ENCODE measurements at places on chromosomes 5 and 9.

DNA sequence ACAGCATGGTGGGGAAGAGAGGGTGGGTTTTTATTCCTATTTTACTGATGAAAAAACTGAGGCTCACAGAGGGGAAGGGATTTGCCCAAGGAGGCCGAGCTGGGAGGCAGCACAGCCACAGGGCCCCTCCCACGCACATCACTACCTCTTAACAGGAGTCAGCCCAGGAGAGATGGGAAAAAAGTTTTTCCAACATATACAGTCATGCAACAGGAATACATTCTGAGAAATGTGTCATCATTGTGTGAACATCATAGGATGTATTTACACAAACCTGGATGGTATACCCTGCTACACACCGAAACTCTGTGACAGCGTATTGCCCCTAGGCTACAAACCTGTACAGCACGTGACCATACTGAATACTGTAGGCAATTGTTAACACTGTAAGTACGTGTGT lies 11.6 kb downstream of the TRAF1 start:
- DNase-seq, result no peak

- DNase-seq, result no peak
Measured at GRCh38 chr5:80714570-80715298, 60.0 kb upstream of the DHFR start.

DNA sequence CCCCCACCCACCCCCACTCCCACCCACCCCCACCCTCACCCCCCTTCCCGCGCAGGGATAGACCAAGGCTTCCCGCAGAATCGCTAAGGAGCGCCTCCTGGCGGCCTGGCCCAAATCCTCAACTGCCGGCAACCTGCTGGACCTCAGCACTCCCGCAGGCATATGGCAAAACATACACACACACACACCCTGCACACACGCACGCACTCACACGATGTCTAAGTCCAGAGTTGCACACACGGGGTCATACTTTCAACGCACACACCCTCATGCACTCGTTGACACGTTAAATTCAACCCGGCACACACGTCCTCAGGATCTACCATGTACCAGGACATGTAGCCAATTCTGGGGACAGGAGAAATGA lies 1.7 kb downstream of the CPLX2 start:
- DNase-seq, result no peak

- DNase-seq, result no peak
Measured at GRCh38 chr9:3863686-3864085, 337.9 kb upstream of the RFX3 start.

GRCh38 chr9:92345582-92345981 lies 19.8 kb downstream of the CENPP start:
- DNase-seq, result no peak

DNA sequence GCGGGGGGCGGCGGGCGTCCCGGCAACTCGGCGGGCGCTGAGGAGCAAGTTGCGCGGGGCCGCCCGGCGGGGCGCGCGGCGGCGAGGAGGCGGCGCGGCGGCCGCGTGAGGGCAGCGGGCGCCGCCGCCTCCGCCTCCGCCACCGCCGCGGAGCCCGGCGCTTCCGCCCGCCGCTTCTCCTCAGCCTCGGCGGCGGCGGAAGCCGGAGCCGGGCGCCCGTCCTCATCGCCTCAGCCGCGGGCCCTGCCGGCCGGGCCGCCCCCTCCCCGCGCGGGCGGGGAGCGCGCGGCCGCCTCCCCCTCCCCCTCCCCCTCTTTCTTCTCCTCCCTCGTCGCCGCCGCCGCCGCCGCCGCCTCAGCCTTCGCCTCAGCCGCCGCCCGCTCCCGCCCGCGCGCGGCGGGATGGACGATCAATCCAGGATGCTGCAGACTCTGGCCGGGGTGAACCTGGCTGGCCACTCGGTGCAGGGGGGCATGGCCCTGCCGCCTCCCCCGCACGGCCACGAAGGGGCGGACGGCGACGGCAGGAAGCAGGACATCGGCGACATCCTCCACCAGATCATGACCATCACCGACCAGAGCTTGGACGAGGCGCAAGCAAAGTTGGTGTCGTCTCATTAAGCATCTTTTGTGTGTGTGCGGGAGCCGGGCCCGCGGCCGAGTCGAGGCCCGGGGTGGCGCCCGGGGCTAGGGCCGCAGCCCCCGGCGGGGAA lies at the start of gene PBX3:
Gene PBX3, plus strand, starts transcription at position 321 of the 712 bp plus-strand sequence.
- DNase-seq, result no peak

DNA sequence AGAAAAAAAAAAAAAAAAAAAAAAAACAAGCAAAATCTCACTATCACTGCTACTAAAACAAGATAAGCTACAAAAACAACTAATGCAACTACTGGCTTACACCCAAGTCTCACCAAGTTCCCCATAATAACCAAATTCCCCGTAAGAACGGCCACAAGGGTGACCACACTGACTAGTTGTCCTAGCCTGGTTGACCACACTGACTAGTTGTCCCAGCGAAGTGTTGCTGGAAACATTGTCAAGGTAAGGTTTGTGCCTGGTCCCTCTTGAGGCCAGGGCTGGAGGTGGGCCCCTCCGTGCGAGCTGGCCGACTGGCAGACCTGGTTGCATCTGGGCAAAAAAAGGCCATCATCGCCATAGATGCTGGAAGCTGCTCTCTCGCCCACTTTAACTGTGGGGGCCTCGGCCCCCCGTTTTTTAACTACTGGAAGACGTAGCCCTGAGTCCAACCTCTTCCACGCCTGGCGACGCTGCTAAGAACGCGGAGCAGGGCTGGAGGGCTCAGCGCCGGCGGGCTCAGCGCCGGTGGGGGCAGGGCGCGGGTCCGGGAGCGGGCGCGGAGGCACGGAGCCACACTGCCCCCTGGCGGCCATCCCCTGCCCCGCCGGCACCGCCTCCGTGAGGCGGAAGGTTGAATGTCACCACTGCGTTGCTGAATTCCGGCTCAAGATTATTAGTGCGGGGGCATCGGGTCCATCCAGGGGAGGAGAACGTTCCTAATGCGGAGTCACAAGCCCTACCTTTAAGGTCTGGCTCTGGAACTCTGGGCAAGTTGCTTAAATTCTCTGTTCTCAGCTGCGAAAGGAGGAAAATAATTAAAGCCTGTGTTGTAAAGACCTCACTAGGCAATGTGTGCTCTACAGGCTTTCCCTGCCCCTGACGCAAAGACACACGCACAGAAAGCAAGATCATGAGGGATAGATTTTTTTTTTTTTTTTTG lies 84.0 kb downstream of the HSD17B3 start:
- DNase-seq, result peak; percentile 51

GRCh38 chr9:128428644-128429512 lies 8.2 kb downstream of the CERCAM start:
- DNase-seq, result no peak

DNA sequence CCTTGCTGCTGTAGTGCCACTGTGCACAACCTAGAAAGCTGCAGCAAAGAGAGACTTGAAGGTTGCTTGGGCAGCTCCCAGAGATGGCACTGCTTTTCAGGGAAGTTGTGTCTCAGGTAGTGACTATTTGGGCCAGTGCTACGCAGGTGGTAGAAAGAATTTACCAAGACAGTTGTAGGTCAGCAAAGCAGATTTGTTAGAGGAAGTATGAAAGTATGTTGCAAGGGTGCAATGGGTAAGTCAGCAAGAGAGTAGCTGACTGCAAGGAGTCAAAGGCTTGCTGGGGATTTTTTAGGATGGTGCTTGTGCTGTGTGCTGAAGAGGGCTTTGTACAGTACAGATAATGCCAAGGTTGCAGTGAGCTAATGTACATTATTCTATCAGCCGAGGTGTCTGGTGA lies 33.5 kb upstream of the SPARC start:
- no peak for DNase-seq

GRCh38 chr9:21670374-21670773 lies 132.1 kb upstream of the MTAP start:
- DNase-seq, result no peak

GRCh38 chr5:127577458-127577857 lies 60.0 kb downstream of the PRRC1 start:
- DNase-seq, result no peak

- DNase-seq, result no peak
Measured at GRCh38 chr9:101269591-101270283, 115.1 kb downstream of the BAAT start.

- no peak for DNase-seq
Measured at GRCh38 chr9:36676778-36677485, 104.2 kb downstream of the MELK start.

- DNase-seq, result no peak
Measured at GRCh38 chr9:101478444-101478843, 42.9 kb upstream of the ALDOB start.

GRCh38 chr9:108724122-108724521 lies 131.7 kb downstream of the ACTL7B start:
- DNase-seq, result no peak

GRCh38 chr5:100789694-100790093 lies 113.4 kb downstream of the ST8SIA4 start:
- DNase-seq, result no peak

GRCh38 chr5:41869151-41869723 lies 988 bp downstream of the OXCT1 start:
- DNase-seq, result no peak

GRCh38 chr9:91220021-91220420 lies 141.7 kb downstream of the AUH start:
- DNase-seq, result no peak

DNA sequence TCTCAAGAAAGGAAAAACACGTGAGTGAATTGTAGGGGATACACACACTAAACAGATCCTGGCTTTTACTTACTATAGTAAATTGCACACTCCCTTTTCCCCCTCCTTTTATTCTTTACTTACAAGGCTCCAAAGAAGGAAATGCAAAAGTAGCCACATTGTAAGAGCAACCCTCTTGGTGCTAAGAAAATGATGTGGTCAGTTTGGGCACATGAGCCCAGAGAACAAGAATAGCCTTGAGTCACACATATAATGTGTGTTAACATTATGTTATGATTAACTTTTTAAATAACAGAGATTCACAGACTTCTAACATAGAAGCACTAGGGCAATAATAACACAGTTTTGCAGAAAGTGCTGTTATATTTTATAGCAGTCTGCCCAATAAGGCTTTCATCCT lies 48.5 kb downstream of the PCSK5 start:
- no peak for DNase-seq

DNA sequence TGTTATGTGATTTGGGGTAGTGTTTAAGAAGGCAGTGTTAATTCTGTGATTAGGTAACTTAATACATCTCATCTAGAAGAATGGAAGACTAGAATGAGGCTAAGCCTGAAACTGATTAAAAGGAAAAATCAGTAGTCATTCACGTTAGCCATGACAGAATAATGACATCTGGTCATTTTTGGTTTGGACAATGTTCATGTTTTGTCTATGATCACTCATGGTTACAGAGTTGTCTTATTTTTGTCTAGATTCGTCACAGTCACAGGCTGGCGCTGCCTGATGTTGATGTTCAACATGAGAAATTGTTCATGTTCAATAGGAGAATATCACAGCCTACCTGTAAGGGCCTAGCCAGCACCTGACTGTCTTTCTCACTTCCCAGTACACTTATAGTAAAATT lies 9.5 kb upstream of the DOCK2 start:
- no peak for DNase-seq

GRCh38 chr9:88280816-88281382 lies 107.3 kb upstream of the SPIN1 start:
- DNase-seq, result no peak

GRCh38 chr5:150245808-150246207 lies 43.8 kb downstream of the CAMK2A start:
- no peak for DNase-seq

DNA sequence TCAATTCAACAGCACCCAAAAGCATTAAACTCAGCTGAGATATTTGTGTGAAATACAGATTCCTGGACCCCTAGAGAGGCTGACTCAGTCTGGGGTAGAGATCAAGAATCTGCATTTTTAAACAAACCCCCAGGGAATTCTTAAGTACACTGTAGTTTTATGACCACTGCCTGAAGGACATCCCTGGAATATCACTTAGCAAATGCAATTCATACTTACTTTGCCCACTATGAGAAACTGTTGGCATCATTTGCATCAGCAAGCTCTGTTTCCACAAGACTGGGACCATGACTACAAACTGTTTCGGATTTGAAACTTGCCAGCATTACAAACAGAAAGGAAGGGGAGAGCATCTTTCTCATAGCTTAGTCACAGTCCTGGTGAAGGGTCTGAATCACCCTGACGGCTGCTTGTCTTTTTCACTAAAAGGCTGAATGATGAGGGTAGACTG lies 63.7 kb downstream of the MLLT3 start:
- DNase-seq, result no peak

GRCh38 chr5:79857714-79858409 lies 133.2 kb downstream of the MTX3 start:
- peak; percentile 67 for DNase-seq

- no peak for DNase-seq
Measured at GRCh38 chr5:107216587-107216986, 454.1 kb downstream of the EFNA5 start.

DNA sequence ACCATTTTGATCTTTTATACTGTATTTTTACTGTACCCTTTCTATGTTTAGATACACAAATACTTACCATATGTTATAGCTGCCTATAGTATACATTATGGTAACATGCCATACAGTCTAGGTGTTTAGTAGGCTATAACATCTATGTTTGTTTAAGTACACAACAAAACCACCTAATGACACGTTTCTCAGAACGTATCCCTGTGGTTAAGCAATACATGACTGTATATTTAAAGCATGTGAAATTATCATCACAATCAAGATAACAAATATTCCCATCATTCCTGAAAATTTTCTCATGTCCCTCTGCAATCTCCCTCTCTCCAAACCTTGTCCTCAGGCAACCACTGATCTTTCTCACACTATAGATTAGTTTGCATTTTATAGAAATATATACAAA lies 66.4 kb upstream of the SUSD1 start:
- no peak for DNase-seq

DNA sequence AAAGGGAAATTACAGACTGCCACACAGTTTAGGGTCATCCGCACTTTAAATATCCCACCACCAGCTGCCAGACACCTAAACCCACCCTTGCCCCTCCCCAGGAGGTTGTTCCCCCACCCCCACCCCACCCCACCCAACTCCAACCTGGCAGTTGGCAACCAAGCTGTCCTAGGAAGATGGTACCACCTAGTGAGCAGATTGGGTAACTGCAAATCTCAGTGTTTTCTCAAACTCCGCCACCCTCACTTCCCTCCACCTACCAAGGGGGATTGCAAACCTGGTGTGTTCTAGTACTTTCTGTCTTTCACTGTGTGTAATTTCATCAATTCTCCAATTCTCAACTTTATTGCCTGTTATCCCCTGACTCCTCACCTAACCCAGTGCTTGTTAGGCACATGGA lies 323.8 kb upstream of the IRX2 start:
- DNase-seq, result no peak

GRCh38 chr9:13095056-13095455 lies 184.4 kb downstream of the MPDZ start:
- DNase-seq, result no peak

GRCh38 chr9:98530806-98531386 lies 177.8 kb downstream of the GABBR2 start:
- no peak for DNase-seq

DNA sequence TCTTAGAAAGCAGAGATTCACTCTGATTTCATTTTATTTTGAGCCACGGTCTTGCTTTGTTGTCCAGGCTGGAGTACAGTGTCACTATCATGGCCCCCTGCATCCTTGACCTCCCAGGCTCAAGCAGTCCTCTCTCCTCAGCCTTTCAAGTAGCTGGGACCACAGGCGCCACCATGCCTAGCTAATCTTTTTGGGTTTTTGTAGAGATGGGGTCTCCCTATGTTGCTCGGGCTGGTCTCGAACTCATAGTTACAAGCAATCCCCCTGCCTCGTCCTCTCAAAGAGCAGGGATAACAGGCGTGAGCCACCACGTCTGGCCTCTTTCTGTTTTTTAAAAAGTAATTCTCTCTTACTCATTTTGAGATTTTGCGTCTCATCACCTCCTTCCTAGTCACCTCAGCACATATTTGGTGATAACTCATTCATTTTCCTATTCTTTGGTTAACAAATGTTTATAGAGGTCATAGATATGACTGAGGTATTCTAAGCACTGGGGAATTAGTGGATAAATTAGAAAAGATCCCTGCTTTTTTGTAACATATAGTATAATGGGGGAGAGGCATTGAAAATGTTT lies 10.8 kb upstream of the DCP2 start:
- no peak for DNase-seq

All from stimulated activated CD8-positive, alpha-beta memory T cell treated with anti-CD3 and anti-CD28 coated beads, Interleukin-4, amount 100 ng/mL, for 1 hour (primary cell).